T-helper 9 cell (primary cell): ENCODE measurements at places on chromosomes 3 and 15.

- no peak for DNase-seq
Measured at GRCh38 chr3:76061654-76062053, 276.3 kb upstream of the ZNF717 start.

GRCh38 chr15:78996894-78997275, 52.0 kb upstream of the CTSH start:
- no peak for DNase-seq

DNA sequence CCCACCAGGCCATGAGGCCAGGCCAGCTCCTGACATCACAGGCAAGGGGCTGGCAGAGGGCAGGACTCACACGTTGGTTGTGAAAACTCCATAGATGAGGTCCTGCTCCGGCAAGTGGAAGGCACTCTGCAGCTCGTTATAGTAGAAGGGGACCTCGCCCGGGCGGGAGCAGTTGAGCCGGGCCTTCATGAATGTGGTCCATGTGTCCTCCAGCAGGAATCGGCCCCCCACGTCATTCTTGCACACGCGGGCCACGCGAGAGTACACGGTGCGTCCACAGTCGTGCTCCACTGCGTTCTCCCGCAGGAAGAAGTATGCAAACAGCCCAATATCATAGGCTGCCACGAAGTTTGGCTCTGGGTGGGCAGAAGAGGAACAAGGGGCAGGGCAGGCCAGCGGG, 101.2 kb downstream of the SEMA5B start:
- DNase-seq = no peak

DNA sequence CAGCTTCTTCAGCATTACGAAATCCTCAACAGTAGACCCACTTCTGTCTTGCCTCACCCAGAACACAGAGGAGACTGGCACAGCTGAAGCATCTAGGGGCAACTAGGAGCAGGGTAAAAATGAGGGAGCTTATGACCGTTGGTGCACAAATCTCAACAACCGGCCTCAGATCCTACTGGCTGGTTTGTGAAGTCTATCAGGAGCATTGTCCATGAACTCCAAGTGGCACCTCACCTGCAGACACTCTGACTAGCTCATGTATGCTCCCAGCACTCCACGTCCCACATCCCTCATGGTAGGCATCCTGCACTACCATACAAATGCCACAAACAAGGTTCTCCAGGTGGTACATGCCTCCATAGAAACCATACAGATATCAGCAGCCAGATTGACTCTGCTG, 163.1 kb downstream of the TLE3 start:
- no peak for DNase-seq

- no peak for DNase-seq
Measured at GRCh38 chr3:29307295-29307694, 26.4 kb downstream of the RBMS3 start.

GRCh38 chr15:93855181-93855826, 376.1 kb upstream of the MCTP2 start:
- no peak for DNase-seq
